CD4-positive, alpha-beta memory T cell (primary cell): ENCODE measurements at places on chromosomes 5 and 9.

GRCh38 chr5:76679231-76679630 is 36.7 kb upstream of the F2R start:
- DNase-seq: no peak

DNA sequence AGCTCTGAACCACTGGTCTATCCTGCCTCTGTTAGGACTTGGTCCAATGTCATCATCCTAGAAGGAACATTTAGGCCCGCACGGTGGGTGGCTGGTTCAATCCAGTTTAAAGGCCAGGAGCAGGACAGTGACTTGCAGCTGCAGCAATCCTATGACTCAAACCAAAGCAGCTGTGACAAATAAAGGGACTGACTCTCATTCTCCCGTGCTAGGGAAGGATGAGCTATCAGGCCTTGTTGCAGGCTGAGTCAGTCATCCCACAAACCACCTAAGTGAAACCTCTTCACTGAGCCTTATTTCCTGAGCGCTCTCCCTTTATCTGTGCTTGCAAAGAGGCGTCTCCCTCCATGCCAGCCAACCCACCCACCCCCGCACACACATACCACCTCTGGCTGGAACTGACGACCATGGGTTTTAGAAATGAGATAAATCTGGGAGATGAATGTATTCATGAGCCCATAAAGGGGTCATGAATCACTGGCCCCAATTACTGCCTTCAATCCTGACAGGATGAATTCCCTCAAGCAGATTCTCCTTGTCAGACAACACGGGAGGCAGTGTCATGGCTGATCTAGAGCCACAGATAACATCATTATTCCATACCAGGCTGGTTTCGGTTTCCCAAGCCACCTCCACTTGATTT is 93.4 kb downstream of the KCNIP1 start:
- DNase-seq: no peak

DNA sequence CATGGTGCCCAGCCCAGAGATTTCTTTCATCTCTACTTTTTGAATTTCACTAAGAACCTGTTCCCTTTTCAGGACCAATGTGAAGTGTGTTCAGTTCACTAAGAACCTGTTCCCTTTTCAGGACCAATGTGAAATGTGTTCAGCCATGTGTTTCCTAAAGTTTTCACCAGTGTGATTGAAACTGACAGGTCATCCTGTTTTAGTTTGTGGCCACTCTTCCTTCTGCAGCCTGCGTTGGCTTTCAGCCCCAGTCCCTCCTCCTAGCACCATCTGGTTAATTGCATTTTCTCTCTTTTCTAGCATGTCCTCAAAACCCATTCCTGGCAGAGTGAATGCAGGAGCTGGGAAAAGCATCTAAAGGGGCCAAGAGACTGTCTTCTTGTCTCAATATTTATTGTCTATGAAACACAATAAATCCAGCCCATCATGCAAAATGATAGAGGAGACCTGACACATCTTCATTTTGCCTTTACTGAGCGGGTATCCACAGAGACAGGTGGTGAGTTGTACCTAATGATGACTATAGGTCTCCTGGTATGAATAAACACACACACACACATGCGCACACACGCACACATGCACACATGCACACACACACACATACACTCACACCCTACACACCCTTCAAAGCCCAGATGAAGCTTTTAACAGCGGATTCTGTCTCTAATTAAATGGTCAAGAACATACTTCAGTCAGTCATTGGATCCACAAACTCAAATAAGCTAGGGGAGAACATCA is 6.1 kb upstream of the PANK3 start:
- no peak for DNase-seq

DNA sequence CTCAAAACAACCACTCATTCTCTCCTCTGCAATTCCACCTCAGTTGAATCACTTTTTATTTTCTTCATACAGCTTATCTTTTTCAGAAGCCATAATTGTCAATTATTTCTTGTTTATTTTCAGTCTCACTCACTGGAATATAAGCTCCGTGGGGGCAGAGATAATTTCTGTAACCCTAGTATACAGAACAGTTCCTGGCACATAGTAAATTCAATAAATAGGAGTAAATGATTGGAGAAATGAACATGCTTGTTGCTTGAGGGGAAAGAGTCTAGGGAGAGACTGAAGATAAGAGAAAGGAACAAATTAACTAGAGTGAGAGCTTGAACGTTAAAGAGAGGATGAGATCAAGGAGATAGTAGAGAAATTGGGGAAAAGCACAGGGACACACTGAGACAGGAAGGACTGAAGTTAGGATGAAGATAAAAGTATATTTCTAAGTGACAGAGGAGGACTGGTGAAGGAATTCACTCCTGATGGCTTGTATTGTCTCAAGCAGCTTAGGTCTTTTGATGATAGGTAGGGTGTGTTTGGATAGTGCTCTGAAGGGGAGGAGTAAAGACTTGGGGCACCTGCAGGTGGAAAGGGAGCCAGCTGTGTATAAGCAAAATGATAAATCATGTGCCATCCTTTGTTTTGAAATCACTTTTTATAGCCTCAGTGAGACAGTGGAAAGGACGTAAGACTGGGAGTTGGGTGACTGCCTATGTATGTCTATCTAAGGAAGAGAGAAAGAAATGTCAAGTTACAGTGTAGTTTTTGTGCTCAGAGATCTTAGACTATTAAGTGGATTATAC is 2.2 kb downstream of the NAA35 start:
- no peak for DNase-seq

DNA sequence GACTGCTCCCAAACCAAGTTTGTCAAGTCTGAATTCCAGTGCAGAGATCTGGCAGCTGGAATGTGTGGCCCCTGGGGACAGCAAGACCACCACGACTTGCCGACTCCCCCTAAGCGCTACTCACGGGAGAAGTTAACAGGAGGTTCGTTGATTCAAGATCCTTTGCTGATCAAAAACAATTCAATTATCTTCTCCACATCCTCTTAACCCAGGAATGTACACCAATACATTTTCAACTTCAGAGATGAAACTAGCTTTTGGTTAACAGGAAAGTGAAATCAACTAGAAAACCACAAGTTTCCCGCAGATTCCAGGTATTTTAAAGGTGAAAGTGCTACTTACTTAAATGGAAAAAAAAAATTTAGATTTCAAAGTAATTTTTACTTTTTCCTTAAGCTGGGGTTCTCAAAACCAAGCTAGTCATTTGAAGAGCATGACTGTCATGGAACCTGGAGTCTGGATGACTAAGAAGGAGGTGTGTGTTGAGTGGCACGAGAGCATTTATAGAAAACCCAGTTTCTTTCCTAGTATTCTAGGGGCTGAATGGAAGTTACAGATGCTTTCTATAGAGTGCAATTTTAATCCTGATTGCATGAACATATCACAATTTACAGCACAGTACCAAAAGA is 257.5 kb upstream of the PANK3 start:
- DNase-seq: no peak

DNA sequence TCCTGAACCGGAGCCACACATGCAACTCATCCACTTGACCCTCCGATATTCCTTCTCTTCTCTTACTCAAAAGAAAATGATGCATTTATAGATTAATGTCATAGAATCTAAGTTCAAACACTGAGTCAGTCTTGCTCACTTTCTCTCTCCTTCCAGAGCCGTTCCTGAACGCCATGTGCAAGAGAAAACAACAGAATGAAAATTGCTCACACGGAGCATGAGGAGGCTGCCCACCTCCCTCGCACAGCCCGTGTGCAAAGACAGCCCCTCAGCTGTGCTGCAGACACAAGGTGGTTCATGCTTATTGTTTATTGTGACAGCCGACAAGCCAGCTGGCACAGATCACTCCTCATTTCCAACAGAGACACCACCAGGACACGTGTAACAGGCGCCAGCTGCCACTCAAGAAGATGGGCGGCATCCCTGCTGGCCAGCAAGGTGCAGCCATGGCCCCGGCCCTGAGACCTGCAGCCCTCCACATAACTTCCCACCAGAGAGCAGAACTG is 290.8 kb downstream of the GLIS3 start:
- DNase-seq: no peak

GRCh38 chr5:176762489-176762888 is 47.9 kb upstream of the UNC5A start:
- no peak for DNase-seq

DNA sequence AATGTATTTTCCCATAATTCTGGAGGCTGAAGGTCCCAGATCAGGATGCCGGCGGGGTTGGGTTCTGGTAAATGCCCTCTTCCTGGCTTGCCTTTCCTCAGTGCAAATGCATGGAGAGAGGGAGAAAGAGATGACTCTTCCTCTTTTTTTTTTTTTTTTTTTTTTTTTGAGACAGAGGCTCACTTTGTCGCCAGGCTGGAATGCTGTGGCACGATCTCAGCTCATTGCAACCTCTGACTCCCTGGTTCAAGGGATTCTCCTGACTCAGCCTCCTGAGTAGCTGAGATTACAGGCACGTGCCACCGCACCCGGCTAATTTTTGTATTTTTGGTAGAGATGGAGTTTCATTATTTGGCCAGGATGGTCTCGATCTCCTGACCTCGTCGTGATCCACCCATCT is 300.0 kb upstream of the TAS2R1 start:
- DNase-seq: no peak

GRCh38 chr9:138037140-138037539 is 159.6 kb downstream of the CACNA1B start:
- no peak for DNase-seq

DNA sequence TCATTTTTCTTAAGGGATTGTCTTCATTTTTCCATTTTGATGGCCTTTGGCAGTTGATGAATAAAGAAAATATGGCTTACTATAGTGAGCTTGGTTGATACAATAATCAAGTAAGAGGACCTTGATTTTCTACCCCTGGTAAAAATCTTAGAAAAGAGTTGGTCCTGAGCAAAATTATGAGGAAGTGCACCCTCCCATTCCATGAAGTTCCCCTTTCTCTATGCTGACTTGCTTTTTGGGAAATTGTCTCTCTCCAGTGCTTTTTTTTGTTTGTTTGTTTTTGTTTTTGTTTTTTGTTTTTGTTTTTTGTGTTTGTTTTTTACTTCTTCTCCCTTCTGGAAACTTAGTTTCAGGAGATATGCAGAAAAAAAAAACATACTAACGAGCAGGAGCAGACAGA is 449.2 kb upstream of the ACTBL2 start:
- DNase-seq: no peak

DNA sequence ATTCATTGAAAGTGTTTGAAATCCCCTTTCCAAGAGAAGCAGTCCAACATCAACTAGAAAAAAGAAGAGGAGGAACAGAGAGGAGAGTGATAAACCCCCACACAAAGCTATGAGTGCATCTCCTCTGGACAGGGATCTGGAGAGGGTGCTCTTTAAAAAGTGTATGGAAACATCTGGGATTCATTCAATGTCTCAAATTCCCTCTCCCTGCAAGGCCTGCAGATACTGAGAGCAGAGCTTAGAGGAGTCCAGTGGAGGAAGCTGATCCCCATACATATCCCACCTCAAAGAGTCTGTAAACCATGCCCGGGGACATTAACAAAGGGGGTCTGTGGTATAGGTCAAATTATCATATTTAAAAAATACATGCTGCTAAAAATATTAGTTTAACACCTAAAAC is 2.2 kb downstream of the SPOCK1 start:
- DNase-seq: no peak

- no peak for DNase-seq
These were observed 22.4 kb upstream of the FCN2 start for GRCh38 chr9:134858051-134858841.

DNA sequence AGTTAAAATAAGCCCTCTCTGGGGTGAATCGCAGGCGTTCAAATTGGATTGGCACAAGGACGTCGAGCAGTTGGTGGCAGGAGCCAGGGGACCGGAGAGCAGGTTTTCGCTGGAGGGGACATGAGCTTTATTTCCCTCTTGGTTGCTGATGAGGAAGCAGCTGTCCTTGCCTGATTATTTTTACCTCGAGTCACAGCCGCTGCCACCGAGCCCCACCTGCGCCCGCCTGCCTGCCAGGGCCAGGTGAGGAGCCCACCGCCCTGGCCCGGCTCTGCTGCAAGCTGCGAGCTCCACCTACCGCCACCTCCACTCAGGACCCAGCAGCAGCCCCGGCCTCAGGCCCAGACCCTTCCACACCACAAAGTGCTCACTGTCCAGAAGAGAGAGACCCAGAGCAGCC is 9.0 kb upstream of the ADGRD2 start:
- DNase-seq: no peak

DNA sequence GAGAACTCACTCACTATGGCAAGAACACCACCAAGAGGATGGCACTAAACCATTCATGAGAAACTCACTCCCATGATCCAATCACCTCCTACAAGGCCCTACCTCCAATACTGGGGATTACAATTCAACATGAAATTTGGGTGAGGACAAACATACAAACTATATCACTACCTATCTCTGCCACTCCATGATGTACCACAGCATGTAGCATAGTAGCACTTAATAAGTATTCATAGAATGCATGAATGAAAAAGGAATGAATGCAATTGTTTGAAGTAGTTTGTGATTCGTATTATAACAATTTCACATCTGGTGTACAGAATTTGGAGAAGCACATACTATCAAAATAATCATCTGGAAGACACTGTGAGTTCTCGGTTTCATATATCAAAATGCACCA is 27.9 kb upstream of the SLC24A2 start:
- DNase-seq: no peak

GRCh38 chr9:116115761-116116353 is 37.7 kb upstream of the PAPPA start:
- no peak for DNase-seq
